ENCODE measurements at places on chromosomes 7 and 10. TPM values are rescaled to one million over a fixed set of nuclear protein-coding genes. Genes with fewer than 3 reads are reported as not detected.

ABCC2 gene
- total RNA-seq = 2.4 TPM

NPY4R gene
- total RNA-seq = not detected

GRCh38 chr7:118793582-118793981, 569.1 kb downstream of the ANKRD7 start:
- no peak for ATAC-seq

DNA sequence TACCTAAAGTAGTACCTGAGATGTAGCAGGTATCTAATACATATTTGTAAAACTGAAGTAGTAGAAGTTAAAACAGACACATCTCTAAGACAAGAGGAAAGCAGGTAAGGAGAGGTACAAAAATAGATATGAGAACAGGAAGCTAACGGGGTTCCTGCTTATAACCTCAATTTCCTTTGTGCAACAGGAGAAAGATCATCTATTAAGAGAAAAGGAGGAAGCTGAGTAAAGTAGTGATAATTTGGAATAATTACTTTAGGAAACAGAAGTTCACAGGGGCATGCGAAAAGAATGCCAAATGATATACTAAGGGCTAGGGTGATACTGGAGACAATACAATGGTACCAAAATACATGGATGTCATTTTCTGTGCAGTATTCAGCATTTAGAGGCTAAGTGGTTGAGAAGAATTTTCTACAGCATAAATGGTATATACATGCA, 108.7 kb downstream of the NRBF2 start:
- no peak for ATAC-seq

DNA sequence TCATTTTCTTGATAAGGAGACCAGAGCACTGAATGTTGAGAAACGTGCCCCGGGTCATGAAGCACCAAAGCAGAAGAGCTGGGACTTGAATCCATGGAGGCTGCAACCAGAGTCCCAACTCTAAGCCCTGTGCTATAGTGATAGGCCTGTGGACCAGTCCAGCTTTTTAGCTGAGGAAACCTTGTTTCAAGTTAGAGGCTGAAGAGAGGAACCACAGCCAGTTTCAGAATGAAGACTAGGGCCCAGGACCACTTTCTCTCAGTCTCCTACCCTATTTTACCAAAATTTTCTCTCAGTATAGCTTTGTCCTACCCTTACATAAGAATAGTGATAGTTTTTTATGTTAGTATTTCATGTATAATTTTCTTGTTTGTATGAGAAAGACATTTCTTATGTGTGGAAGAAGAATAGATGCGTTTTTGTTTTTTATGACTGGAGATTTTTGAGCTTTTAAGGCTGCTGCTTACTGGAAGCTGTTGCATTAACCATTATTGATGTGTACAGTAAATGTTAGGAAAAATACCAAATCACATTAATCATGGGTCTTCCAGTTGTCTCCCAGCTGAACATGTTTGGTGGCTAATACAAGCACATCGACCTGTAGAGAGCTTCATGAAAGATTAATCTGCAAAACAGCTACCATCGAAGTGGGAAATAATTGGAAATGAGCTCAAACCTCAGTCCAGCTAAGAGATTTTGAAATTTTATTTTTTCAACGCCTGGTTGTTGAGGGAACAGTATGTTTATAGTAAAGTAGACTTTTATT, 45.0 kb upstream of the CSTF2T start:
- ATAC-seq = no peak

PNPLA8 gene
- total RNA-seq = 19.2 TPM

GRCh38 chr7:156827587-156828203, 65.3 kb downstream of the LMBR1 start:
- ATAC-seq = no peak

- no peak for ATAC-seq
Observed at GRCh38 chr7:158285383-158285770, 302.2 kb downstream of the PTPRN2 start.

- no peak for ATAC-seq
Observed at GRCh38 chr10:126674741-126675515, 4.4 kb upstream of the C10orf90 start.

- ATAC-seq = no peak
Observed at GRCh38 chr7:41298409-41298808, 404.5 kb downstream of the INHBA start.

GRCh38 chr7:118072893-118073674, 110.9 kb upstream of the LSM8 start:
- no peak for ATAC-seq

DNA sequence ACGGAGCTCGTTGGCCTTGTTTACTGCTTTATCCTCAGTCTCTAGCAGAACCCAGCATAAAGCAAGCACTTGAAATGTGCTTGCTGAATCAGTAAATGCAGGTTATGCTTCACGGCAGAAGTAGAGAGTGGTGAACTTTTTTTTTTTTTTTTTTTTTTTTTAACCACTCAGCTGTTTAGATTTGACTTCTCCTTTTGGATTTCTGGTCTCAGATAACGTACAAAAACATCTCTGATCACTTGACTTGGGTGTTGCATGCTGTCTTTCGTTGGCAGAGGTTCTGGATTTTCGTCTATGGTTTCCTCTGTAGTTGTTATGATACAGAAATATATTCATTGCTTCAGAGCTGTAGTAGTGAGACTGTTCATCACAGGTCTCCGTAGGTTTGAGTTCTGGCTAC, 242.5 kb upstream of the HABP2 start:
- no peak for ATAC-seq

MALRD1 gene
- not detected for total RNA-seq

GIMAP8 gene
- total RNA-seq = 10.3 TPM

FEZF1 gene
- total RNA-seq = not detected

FAM237B gene
- not detected for total RNA-seq

DNA sequence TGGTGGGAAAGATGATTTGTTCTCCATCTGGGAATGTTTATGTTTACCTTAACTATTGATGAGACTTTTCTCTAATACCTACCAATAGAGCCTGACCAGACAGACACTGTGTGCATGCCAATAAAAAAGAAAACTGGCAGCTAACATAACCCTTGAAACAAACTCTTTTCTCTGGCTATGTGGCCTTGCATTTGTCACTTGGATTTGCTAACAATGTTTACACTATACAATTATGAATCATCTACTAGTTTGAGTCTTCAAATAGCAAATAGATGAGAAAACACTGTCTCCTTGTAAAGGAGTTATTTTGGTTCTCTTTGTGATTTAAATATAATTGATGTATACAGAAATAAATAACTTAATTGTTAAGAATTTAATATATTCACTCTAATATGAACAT, 273.1 kb downstream of the SEMA3D start:
- no peak for ATAC-seq

DNA sequence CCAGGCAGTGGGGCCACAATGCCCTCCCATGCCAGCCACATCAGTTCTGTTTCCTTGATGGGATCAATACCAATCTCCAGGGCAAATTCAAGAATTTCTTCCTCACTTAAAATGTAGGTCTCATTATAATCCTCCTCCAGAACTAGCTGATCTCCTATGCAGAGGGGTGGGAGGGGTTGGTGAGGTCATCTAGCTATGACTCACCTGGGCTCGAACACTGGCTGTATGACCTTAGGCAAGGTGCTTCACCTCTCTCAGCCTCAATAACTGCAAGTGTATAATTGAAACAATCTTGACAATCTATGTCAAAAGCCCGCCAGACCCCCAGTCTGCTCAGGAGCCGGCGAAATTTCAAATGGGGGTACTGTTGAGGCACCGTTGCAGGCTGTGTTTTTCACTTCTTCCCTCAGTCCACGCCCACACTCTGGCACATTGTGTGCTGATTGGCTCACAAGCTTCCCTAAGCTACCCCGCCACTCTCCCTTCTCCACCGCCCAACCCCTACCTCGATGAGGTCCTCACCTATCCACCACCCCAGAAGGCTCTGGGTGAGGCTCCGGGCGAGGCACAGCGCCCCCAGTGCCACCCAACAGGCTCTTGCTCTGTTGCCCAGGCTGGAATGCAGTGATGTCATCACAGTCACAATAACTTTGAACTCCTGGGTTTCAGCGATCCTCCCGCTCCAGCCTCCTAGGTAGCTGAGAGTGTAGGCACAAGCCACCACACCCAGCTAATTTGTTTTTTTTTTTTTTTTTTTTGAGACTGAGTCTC, 70.5 kb downstream of the ZNF22 start:
- no peak for ATAC-seq

GRCh38 chr7:81725003-81725811, 44.6 kb downstream of the HGF start:
- no peak for ATAC-seq

PROSER2 gene
- 1.6 TPM for total RNA-seq

GRCh38 chr7:119374436-119374835, 898.5 kb upstream of the KCND2 start:
- ATAC-seq = no peak

DNA sequence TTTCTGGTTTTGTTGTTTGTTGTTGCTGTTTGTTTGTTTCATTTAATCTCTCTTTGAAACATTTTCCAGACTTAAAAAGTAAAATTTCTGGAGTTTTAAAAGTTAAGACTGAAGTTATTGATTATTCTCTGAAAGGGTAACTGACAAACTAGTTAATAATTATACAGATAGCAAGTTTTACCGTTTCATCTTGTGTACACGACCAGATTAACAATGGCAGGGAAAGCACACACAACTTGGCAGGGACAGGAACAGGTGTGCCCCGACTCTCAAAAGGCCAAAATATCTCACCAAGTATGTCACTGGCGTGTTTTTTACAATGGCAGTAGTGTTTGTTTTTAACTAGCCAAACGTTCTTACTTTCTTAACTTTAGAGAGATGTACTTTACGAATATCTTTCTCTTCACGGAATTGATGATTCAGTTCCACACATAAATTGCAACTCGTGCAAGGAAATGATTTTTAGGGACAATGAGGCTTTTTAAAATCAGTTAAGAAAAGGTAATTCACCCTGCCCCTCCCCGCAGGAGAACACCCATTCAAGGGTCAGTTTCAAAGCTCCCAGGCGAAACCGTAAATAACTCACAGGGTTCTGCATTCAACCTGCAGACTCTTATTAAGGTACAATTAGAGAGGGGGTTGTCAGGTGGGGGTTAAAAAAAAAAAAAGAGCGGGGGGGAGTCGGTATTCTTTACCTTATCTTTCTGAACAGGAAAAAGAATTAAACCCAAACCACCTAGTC, 3.5 kb downstream of the CTBP2 start:
- ATAC-seq = no peak

DNA sequence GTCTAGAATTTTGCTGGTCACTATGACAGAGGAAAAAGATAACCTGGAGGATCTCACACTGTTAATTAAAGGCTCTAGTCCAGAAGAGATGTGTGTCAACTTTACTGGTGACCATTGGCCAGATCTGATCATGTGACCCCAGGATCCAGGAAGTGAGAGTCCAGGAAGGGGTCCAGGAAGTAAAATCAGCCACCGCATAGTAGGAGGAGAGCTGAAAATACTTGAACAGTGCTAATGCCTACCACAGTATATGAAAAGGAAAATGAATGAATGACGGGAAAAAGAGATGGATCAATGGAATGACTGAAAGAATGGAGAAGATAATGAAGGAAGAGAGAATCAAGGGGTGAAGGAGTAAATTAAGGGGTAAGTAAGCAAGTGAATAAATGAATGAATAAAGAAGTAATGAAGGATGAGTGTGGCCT, 415.3 kb downstream of the RPS24 start:
- ATAC-seq = no peak

ZWINT gene
- 69.3 TPM for total RNA-seq

All from activated T-helper 17 cell treated with anti-CD3 and anti-CD28 coated beads, Interleukin-2, amount 50 U/mL, for 72 hours (primary cell).